Liver (tissue), 10 donors: ENCODE measurements at places on chromosomes 2 and 18.

- DNase-seq, result no peak
Observed at GRCh38 chr2:4214444-4215205, 511.2 kb downstream of the DCDC2C start.

DNA sequence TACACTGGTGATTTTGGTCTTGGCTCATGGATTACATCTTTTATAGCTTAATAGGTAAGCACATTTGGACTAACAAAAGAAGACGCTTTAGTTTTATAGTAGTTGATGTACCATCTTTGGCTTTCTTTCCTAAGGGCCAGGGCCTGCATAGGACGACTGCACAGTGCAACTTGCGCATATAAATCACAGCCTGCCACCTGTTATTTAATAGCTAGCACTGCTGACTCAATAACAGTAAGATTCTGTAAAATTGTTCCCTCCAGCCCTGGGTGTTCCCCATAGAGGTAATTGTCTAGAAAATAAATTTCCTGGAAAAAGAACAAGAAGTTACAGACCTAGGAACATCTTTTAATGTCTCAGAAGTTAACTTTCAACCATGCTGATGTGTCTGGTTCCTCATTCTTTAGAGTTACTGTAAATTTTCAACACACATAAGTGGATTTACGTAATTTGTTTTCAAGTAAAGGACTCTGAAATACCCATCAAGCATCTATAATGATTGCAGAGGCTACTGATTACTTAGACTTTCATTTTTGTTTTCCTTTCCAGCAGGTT lies 594.2 kb upstream of the NXPH2 start:
- no peak for DNase-seq

GRCh38 chr18:47718646-47719045 lies 211.8 kb downstream of the SMAD2 start:
- DNase-seq, result no peak

GRCh38 chr2:222797871-222798270 lies 63.0 kb upstream of the ACSL3 start:
- DNase-seq, result no peak

DNA sequence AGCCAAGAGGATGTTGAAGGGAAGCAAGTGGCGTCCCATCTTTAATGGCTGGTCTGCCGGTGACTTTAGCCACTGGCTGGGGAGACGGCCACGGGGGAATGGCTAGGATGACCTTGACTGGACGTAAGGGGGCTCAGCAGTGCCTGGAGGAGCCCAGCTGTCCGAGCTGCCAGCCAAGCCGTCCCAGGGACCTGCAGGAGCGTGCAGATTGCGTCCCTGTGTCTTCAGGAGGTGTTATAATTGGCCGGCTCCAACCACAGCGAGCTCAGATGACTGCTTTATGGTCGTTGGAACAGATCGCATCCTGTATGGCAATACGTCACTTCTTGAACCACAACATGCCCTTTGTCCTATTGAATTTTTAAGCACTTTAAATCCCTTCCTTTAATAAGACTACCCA lies 204.6 kb downstream of the EIPR1 start:
- no peak for DNase-seq

- DNase-seq, result no peak
Observed at GRCh38 chr18:40407909-40408308, 1547.1 kb upstream of the PIK3C3 start.

DNA sequence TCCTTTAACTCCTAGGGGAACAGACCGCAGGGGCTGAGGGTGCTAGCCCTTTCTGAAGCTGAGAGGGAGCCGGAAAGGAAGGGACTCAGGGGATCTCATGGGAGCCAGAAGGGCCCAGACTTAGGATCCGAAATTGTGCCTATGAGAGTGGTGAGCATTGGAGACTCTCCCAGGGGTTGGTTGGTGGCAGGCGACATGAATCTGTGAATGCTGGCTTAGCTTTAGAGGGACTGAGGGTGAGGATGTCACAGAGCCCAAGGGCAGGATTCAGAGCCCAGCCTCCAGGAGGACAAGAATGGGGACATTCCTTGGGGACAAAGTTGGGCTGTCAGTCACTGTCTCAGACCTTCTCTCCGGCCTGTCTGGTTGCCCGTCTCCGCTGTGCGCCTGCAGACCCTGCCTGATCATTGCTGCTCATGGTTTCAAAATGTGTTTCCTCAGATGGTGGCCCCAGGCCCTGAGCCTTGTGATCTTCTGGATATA lies 17.5 kb downstream of the GNLY start:
- DNase-seq, result no peak

DNA sequence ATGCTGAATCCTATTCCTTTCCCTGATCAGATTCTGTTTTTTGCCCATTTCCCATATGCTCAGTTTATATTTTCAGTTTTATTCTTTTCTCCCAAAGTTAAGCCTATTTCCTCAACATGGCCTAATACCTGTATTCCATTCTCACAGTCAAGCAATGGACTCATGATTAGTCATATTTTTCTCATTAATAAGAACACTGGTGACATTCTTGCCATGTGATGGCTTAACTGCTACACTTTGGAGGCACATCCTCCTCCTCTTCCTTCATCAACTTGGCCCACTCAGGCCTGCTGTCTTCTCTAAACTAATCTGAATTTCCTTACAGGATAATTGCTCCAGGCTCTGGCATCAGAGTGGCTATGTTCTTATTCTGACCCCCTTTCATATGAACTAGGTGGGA lies 679.2 kb downstream of the NYAP2 start:
- no peak for DNase-seq

GRCh38 chr2:12300927-12301326 lies 415.8 kb upstream of the TRIB2 start:
- DNase-seq, result no peak

DNA sequence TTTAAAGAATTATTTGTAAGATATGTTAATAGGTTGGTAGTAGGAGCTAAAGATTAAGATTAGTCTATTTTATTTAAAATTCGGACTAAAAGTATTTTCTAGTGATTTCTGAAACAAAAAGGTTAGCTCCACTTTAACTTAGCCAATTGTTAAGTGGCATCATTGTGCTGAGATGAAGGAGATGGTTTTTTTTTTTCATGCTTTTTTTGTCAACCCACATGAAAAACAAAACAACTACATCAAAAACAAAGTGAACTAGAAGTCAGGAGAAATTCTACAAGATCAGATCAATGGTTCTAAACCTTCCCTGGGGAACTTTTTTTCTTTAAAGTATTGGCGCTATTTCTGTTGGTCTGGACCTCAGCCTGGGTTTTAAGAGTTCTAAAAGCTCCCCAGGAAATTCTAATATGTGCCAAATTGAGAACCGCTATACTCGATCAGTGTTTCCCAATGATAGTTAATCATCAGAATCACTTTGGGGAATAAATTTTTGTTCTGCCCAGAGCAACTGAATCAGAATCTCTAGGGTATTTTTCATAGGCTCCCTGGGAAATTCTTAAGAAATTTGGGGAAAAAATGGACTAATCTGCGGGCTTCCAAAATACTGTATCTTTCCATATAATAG lies 2.3 kb downstream of the ZC3H6 start:
- no peak for DNase-seq

DNA sequence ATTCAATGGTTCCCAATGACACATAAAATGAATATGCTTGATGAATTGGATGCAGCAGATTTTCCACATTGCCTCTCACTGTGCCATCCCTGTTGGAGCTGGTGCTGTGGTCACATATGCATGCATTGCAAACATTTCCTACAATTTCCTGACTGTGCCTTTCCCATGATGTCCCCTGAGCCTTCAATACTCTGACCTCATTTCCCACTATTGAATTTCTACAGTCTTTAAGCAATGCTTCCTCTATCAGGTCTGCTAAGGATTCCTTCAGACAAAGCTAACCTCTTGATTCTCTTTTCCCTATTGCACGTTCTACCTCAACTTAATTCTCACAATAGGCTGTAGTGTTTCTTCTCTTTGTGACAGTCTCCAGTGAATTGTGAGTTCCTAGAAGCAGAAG lies 342.5 kb upstream of the CRIM1 start:
- DNase-seq, result no peak

DNA sequence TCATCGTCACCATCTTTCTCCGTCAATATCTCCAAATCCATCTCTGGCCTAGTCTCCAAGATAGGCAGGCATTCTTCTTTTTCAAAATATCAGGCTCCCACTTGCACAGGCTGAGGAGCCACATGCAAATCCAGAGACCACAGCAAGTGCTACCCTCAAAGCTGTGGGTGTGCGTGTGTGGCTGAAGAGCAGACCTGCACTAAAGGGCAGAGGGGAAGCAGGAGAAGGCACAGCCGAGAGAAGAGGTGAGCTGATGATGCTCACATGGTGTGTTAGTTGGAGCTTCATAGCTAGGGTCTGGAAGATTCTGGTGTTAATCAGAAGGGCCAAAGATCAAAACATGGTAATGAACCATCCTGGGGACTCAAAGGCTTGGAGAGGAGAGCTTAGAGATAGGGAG lies 3.8 kb downstream of the SPEG start:
- DNase-seq, result no peak

GRCh38 chr2:239697399-239698164 lies 296.8 kb upstream of the HDAC4 start:
- no peak for DNase-seq

GRCh38 chr18:22872900-22873537 lies 60.1 kb upstream of the RBBP8 start:
- DNase-seq, result no peak

DNA sequence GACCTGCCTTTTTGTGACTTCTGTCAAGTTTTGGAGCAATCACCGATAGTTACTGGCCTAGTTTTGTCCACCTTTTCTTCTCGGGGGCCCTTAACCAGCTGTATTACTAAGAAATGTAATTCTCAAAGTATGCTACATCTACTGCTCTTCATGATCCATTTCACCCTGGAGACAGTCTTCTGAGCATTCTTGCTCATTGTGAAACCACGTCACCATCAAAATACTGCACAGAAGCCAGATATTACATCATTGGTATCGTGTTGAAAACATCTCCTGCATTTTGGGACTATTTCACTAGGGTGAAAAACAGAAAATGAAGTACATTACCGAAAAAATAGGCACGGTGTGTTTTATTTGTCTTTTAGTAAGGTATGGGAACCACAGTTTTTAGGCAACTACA lies 11.7 kb downstream of the LYPD6B start:
- DNase-seq, result no peak

GRCh38 chr2:227386630-227387029 lies 1.1 kb downstream of the SCYGR1 start:
- DNase-seq, result no peak

DNA sequence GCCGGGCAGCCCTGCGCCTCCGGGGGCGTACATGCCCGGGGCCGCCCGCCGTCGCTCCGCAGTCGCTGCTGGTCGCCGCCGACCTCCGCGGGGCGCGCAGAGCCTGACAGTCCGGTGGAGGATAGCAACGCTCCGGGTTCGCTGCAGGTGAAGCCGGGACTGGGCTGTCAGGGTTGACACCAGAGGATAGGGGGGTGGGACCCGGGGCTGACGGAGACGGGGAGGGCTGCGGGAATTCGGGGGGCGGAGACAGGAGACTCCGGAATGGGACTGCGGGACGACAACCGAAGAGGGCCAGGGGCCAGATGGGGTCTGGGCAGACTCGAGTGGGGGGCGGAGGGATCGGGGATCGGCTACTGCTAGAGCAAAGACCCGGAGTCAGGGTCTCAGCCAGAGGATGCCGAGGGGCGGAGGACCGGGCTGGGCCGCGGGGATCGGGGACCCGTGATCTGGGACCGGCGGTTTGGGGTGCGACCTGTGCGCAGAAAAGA lies 403 bp downstream of the TMEM127 start:
- DNase-seq, result peak; percentile 62

DNA sequence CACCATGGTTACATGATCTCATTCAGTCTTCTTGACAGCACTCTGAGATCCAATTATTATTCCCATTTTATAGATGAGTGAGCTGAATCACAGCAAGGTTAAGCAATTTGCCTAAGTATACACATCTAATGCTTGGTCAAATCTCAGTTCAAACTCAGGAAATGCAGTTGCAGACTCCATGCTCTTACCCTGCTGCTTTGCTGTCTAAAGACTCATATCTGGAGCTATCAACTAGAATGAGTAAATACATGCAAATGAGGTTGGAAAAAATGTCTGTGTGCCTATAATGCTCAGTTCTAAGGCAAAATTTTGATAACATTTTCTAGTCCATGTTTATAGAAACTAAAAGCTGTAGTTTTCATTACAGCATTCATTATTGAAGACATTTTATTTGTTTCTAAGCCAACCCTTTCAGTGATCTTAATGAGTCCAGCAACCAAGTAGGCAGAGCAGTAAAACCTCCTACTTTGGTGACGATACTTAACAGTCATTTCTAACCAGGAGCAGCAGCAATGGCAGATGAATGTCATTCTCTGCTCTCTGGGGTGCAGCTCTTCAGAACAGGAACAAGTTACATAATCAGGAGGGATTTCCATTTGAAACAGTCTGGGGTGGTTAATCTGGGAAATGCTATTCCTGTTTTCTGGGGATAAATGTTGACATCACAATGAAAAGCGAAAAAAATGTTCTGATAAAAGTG lies 396.8 kb upstream of the UBE2E3 start:
- DNase-seq, result no peak

DNA sequence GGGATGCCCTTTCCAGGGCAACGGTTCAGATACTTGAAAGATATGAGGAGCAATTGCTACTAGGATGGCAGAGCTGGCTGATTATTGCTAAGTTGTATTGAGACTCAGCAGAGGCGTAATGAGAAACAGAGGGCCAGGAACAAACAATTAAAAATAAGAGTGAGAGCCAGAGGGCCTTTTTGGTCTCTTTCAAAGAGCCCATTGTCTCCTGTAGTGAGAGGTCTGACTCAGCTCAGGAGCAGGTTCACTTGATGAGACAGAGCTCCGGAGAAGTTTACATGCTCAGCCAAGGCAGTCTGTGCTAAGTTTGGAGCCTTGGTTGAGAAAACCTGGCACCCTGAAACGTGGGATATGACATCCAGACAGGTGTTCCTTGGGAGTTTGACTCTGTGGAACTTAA lies 303.9 kb upstream of the DLGAP1 start:
- DNase-seq, result no peak

DNA sequence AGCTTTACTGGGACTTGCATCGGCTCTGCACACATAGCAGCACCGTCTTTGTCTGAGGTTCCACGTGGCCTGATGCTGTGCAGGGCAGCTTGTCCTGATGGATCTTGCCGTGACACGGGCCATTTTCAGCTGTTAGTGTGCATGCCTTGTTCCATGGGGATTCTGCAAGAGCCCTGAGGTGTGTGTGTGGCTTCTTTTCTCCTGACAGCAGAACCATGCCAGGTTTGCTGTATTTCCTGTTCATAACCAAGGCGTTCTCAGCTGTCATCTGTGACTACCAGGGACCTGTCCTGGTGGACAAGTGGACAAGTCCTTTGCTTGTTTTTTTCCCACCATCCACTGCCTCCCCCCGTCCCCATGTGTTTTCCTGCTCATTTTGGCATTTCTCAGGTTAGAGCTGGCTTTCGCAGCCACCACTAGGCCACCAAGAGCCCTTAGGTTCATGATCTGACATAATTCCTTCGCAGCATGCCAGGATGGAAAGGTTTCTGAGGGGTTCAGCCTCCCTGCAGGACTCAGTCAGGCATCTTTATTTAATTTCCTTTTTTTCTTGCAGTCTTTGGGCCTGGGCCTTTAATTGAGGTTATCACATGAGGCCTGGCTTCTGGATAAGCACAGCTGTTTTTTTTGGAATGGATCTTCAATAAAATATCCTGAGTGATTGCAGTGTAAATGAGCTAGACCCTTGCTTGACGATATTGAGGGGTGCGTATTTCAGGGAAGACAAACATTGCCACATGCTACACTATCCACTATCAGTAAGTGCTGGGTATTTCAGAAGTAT lies 139.4 kb downstream of the NCK2 start:
- no peak for DNase-seq

- no peak for DNase-seq
Observed at GRCh38 chr18:26468931-26469340, 79.4 kb downstream of the KCTD1 start.
